Activated CD4-positive, CD25-positive, alpha-beta regulatory T cell (primary cell): ENCODE measurements at places on chromosomes 5 and 9.

DNA sequence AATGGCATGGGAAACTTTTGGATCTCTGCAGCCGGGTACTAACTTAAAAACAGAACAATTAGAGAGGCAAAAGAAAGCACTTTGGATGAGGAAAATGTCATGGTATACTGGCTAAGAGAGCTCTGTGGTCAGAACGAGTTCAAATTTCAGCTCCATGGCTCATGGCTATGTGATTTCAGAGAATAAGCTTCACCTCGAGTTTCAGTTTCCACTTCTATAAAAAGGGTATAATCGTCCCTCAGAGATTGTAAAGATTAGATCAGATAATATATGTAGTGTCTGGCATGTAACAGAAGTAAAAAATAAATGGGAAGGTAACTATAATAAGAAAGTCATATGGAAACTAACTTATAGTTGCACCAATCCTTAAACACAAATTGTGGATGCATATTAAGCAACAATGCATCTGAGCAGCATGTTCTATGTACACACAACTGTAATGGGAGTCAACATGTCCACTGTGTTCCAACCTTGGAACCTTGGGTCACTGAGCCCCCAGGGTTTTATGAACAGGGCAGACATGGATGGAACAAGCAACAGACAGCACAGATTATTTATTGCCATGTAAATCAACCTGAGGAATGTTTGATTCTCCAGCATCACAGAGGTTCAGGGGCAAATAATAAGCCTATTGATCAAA is 145.4 kb downstream of the MAPKAP1 start:
- no peak for DNase-seq

DNA sequence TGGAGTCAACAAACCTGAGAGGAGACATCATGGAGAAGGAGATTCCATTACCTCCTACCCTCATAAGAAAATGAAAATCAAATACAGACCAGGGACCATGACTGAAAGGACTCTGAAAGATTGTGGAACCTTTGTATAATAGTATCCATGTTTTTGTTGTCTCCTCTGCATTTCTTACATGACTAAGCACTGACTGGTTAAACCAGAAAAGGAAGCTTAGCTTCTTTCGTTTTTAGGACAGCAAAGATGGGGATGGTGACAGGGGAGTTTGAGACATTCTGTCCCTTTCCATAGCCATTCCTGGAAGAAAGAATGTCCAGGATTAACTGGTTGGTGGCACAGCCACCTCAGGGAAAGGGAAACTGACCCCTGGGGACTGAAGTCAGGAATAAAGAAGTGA is 22.2 kb downstream of the ITGA1 start:
- no peak for DNase-seq

GRCh38 chr5:22728610-22729009 is 124.5 kb downstream of the CDH12 start:
- DNase-seq = no peak

GRCh38 chr5:110342683-110343082 is 383.8 kb downstream of the TMEM232 start:
- DNase-seq = no peak

DNA sequence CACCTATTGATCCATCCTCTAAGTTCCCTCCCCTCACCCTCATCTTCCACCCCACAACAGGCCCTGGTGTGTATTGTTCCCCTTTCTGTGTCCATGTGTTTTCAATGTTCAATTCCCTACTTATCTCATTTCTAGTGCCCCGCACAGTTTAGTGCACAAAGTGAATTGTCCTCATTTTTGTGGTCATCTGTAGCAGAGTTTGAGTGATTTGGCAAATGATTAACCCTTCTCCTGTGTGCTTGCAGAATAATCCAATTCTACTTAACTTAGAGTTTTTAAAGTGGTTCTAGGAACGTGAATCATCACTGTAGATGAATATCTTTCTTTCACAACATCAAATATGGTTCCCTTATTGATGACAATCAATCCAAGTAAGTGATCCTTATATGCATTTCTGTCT is 6.3 kb upstream of the HAPLN1 start:
- DNase-seq = no peak

- no peak for DNase-seq
Observed at GRCh38 chr5:10602031-10602806, 38.3 kb downstream of the ANKRD33B start.

- DNase-seq = no peak
Observed at GRCh38 chr5:73442996-73443627, 5.5 kb downstream of the FOXD1 start.

DNA sequence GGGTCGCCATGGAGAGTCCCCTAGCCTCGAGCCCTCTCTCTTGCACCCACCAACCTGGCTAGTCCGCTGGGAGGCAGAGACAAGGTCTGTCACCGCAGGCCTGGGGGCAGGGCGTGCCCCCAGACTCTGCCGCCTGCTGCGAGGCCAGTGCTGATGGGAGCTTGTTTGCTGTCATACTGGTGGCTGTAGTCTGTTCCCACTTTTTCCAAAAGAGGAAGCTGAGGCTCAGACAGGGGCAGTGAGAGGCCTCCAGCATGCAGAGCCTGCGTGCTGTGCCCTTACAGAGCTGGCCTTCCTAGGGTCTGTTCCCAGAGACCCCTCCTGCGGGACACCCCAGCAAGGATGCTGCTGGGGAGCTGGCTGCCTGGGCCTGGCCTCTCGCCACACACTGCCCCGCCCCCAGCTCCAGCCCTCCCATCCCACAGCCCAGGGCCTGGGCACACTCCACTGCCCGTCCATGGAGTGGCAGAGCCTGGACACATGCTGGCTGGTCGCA is 21.0 kb upstream of the SUSD3 start:
- DNase-seq = no peak

- DNase-seq = no peak
Observed at GRCh38 chr5:171840711-171841522, 55.3 kb downstream of the SMIM23 start.

DNA sequence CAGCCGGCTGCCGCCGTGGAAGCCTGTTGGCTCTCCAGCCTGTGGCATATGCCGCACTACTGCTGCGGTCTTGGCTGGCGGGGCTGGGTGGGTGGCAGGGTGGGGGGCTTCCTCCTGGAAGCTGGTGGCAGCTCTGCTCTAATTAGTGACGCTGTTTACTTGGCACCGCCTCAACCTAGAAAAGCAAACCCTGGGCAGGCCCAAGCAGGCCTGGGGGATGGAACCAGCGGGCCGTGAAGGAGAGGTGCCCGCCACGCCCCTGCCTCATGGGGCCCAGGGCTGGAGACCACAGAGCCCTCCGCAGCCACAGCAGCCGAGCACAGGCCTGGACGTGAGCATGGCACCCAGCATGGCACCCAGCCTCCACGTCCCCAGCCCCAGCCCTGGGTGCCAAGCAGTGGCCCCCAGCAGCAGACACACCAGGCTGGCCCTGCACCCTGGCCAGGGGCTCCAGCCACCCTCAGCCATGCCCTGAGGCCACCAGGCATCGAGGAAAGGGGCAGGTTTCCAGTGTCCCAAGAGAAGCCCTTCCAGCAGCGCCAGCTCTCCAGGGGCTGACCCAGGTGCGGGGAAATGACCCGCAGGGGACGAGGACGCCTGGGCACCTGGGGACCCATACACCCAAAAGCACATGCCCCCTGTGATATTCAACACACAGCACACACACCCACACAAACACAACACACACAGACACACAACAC is 5.4 kb upstream of the CCDC187 start:
- no peak for DNase-seq

GRCh38 chr9:70746316-70746715 is 331.9 kb upstream of the KLF9 start:
- DNase-seq = no peak

- no peak for DNase-seq
Observed at GRCh38 chr9:10172476-10172875, 440.3 kb downstream of the PTPRD start.

GRCh38 chr5:167626341-167627123 is 664.9 kb upstream of the WWC1 start:
- DNase-seq = no peak

- no peak for DNase-seq
Observed at GRCh38 chr5:97097326-97098230, 44.8 kb downstream of the LIX1 start.

- no peak for DNase-seq
Observed at GRCh38 chr9:89661391-89661949, 56.7 kb downstream of the GADD45G start.

- DNase-seq = no peak
Observed at GRCh38 chr5:142208777-142209312, 100.3 kb downstream of the NDFIP1 start.

DNA sequence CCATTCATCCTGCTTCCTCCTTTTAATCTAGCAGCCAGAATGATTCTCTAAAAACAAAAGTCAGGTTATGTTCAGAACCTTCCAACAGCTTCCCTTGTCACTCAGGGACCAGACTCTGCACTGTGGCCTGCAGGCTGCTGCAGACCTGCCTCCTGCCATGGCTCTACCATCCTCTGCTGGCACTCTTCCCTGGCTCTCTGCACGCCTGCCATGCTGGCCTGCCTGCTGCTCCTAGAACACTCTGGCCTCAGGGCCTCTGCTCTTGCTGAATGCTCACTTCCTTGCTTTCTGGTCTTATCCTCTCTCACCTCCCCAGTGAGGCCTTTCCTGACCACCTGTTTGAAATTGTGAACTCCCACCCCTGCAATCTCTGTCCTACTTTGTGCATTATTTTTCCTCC is 149.4 kb downstream of the CD180 start:
- DNase-seq = no peak

- DNase-seq = no peak
Observed at GRCh38 chr5:64397552-64397951, 108.3 kb upstream of the RGS7BP start.

- DNase-seq = no peak
Observed at GRCh38 chr5:136153581-136154236, 21.1 kb downstream of the SMAD5 start.

- no peak for DNase-seq
Observed at GRCh38 chr5:175878021-175878420, 6.6 kb downstream of the CPLX2 start.

GRCh38 chr9:135108831-135109510 is 21.5 kb downstream of the OLFM1 start:
- no peak for DNase-seq

- no peak for DNase-seq
Observed at GRCh38 chr5:60356745-60357144, 343.2 kb downstream of the DEPDC1B start.

GRCh38 chr5:38555354-38556087 is 925 bp downstream of the LIFR start:
- DNase-seq = no peak

DNA sequence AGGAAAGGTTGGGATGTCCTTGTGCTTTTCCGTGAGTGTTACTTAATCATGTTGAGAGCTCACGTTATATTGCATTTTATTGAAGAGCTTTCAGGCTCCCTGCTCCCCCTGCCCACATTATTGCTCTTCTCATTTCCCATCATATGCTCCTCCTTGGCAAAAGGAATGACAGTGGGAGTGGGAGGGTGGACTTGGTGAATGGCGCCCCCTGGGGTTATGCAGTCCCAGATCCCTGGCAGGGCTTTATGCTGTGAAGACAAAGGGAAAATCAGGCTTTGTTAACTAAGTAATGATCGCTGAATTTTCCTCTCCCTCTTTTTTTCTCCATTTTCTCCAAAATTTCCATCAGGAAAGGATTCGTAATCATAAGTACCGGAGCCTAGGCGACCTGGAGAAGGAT is 166.6 kb downstream of the SMARCA2 start:
- no peak for DNase-seq

DNA sequence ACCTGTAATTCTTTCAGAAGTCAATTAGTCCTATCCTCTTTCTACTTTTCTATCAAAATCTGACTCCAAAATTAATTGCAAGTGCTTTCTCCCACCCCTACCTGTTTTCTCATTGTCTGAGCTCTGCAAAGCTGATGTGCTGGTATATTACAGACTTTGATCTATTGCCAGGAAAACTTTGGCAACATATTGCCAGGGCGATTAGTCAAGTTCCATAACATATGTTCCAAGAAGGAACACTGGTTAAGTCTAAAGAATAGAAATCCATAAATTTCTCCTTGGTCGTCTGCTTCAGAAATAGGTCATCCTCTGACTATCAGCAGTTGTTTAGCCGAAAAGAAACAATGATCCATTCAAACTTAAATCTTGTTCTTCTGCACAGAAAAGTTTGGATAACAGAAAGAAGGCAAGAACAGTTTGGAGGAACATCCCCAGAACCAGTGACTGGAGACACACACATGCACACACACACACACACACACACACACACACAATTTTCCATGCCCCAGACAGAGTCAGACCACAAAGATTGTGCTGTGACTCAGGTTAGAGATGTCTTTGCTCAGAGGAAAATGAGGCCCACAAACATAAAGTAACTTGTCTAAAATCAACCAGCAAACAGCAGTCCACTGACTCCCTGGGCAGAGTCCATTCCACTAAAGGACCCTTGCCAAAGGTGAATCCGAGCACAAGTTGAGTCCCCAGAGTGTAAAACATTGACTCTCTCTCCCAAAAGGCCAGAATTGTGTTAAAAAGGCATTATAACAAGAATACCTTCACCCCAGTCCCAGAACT is 202.1 kb downstream of the DEPDC1B start:
- no peak for DNase-seq

DNA sequence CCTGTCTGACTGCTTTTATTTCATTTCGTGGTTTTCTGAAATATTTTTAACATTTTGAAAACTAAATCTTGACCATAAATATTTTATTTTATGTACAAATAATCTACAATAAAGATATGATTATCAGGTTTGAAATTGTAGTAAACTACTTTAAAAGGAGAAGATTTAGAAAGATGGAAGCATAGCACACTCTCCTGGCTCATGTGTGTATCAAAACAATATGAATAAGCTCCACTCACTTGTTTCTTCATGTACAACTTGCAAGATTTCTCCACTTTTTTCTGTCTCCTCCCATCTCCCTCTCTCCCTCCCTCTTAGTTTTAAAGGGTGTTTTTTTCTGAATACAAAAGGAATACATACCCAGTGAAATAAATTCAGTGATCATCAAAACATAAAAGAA is 15.4 kb upstream of the VPS13A start:
- no peak for DNase-seq

GRCh38 chr5:107969847-107970246 is 299.1 kb upstream of the EFNA5 start:
- no peak for DNase-seq

GRCh38 chr9:133199648-133200321 is 9.3 kb downstream of the OBP2B start:
- no peak for DNase-seq
